ENCODE measurements at places on chromosomes 7 and 10. TPM values are rescaled to one million over a fixed set of nuclear protein-coding genes. Genes with fewer than 3 reads are reported as not detected.

DNA sequence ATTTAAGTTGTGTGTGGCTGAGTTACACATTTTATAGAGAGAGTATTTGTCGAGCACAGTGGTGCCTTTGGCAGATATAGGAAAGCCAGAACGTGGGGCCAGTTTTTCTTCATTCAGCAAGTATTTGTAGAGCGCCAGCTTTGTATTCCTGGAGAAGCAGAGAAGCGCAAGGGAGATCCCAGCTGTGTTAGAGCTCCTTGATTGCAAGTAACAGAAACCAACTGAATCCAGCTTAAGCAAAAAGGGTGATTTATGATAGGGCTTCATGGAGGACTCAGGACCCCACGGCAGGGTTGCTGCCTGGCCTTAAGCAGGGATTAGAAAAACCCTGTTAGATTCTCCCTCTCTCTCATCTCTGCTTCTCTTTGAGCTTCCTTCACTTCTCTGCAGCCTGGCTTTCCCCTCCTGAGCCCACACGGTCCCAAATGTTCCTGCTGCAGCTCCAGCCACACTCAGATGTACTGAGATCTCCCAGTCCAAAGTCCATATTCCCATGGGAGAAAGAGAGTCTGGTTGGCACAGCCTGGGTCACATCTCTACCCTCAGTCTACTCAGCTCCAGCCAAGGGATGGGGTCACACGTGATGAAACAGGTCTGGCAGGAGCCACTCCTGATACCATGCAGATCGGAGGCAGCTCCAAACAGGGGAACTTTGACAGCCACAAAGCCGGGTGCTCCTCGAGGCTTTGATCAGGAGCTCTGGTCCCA lies 16.7 kb downstream of the UBTD1 start:
- peak; percentile 27 for DNase-seq

DNA sequence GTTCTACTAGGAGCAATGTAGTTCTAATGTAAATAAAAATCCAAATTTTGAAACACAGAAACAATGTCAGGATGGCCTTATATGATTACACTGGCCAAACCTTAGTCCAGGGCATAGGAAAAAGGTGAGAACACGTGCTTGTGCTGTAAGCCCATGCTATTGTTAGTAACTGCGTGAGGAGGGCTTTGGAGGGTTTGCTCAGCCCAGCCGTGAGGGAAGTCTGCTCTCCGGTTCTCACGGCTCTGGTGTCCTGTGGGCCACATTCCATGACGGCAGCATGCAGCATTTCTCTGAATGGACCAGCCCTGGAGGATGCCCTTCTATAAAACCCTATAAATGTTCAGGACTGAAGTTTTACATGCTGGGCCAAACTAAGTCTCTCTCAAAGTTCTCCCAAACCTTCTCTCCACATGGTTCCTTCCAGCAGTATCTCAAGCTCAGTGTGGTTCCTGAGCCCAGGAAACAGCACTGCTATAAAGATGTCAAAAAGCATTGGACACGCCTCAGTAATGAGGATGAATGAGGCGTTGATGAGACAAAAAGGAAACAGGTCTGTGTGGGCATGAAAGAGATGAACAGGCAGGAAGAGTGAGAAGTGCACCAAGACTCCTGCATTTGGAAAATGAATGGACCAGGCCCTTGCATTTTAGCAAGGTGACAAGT lies 174.8 kb upstream of the CDCA7L start:
- DNase-seq = no peak

DNA sequence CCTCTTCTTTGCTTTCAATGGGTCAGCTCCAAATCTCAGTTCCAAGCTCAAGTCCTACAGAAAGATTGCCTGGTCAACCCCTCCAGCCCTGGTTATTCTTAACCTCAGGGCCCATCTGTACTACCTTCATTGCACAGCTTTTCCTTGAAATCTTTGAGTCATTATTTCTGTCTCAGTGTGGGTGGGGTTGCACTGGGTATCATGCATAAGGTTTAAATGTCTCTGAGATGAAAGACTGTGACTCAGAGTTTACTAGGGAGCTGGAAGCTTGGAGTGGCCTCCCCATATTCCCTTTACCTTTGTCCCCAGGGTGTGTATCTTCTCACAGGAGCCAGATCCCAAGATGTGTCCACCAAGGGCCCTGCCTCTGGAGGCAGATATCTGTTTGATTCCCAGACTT lies 3.3 kb upstream of the OR6V1 start:
- no peak for DNase-seq

GRCh38 chr7:136900005-136900404 lies 31.6 kb downstream of the CHRM2 start:
- DNase-seq = no peak

Gene AIFM2
- 21.6 TPM for total RNA-seq

- no peak for DNase-seq
Observed at GRCh38 chr7:122123746-122124145, 20.3 kb downstream of the AASS start.

- peak; percentile 11 for DNase-seq
Observed at GRCh38 chr10:50501478-50501877, 122.3 kb downstream of the SGMS1 start.

DNA sequence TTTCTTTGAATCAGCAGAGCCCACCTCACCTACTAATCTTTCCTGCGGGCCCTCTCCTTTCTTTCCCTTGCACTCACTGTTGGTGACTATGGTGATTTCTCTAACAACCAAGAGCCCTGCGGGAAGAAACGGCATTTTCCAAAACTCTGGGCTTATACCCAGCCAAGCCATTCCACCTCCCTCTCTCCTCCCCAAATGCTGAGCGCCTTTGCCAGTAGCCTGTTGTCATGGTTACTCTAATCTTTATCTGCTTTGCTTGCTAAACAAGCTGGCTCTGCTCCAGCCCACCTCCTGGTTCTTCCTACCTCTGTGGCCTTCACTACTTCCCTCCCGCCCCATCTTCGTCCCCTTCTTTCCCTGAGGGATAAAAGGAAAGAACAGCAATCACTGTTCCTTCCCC lies 86.7 kb downstream of the DGKI start:
- no peak for DNase-seq

GRCh38 chr7:100566018-100566531 lies 7.6 kb downstream of the SAP25 start:
- DNase-seq = no peak
